ENCODE measurements at places on chromosomes 13 and 19.

- no peak for DNase-seq
These were observed 5.2 kb upstream of the MLNR start for GRCh38 chr13:49214917-49215376.

DNA sequence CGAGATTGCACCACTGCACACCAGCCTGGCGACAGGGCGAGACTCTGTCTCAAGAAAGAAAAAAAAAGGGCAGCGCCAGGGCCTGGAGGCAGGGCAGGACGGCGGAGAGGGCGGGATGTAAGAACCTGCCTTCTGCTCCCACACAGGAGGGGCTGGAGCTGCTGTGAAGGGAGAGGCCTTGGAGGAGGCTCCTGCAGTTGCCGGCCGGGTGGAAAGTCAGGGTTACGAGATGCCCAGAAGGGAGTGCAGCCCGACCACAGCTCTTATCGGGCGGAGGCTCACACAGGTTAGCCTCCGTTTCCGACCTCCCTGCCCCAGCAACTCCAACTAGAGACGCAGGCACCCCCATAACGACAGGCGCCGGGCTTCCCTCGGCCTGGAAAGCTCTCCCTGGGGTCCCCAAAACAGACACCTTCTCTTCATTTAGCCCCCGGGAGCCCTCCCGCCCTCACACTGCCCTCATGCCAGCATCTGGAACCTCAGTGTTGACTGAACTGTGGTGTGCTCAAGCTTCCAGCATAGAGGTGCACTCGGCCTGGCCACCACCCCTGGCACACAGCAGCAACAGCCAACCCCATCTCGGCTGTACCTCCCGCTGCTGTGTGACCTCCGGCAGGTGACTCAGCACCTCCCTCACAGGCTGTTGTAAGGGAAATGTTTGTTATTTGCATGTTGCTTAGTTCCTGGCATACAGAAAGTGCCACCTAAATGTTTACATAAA is 1.4 kb downstream of the PLPP2 start:
- DNase-seq: peak; percentile 86

GRCh38 chr13:66933994-66934393 is 296.1 kb downstream of the PCDH9 start:
- no peak for DNase-seq

DNA sequence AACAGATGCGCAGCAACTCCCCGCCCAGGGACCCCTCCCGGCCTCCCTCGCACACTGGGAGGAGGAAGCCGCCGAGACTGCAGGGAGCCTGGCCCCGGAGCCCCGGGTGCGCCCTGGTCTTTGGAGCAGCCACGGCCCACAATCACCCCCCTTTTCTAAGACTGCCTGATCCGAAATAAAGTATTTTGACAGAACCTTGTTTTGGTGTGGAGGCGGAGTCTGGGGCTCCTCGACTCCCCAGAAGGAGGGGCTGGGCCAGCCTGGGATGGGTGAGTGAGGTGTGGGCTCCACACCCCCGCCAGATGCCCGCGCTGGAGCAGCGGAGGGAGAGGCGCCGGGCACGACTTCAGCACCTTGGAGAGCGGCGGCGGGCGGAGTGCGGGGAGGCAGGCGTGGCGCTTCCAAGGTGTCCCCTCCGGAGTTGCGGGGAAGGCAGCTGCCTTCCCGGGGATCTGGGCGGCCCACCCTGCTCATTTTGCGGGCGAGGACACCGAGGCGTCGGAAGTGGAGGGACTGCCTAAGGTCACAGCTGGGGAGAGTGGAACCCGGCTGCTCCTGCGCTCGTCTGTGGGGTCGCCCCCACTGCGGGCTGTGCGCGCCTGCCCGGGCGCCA is 9.4 kb downstream of the SIRT6 start:
- no peak for DNase-seq

DNA sequence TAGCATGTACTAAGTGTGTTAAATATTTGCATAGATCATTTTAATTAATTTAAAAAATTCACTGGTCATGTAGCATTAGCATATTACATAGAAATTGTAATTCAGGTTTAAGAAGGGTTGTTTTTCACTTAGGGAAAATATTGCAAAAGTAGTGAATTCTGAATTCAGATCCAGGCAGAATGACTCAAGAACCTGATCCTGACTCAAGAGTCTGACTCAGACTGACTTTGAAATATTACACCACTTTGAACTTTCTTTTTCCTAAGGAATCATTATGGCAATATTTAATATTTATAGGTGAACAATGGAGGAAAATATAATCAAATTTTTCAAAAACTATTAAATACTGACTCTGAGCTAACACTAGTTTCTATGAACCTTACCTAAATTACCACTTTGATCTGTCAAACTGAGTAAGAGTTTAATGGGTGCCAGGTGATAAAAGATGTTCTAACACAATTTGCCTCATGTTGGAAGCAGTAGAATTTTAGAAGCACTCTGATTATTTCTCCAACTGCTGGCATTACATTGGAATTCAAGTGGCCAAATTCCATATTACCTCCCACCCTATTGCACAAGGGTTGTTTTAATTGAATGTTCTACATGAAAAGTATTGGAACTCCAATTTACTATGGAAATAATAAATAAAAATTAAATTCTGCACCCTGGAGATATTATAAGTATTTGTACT is 261.6 kb downstream of the SLITRK1 start:
- no peak for DNase-seq

DNA sequence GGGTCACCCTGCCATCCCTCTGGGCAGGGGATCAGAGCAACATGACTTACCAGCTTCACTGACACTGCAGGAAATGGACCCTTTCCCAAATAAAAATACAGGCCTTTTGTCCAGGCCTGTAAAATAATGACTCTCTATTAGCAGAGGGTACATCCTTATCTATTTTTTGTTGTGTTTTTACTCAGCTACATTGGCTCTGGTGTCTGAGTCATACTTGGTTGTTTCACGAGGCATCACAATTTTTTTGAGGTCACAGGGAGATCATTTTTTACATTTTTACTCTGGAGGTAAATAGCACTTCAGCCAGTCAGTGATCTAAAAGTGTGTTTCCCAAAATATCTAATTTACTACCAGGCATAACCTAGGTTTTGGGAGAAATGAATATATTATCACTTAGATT is 6.9 kb upstream of the HTR2A start:
- DNase-seq: no peak

GRCh38 chr13:29369060-29369743 is 226.3 kb downstream of the SLC7A1 start:
- DNase-seq: no peak

- no peak for DNase-seq
These were observed 133.3 kb downstream of the HS6ST3 start for GRCh38 chr13:96223231-96223630.

DNA sequence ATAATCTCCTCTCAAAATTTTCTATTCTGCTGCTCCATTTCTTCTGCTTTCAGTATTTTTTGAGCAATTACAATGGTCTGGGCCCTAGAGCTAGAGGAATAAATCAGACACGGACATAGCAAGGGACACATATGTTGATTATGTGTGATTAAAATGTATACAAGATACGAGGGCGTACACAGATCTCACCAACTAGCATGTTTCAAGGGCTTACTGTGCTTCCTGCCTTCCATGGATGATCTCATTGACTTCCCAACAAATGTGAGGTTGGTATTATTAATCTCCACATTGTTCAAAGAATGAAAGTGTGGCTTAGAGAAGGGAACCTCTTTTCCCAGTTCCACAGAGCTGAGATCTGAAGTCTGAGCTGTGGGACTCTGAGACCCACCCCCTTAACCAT is 9.1 kb downstream of the PLD3 start:
- no peak for DNase-seq

GRCh38 chr13:21372530-21372929 is 86.6 kb downstream of the ZDHHC20 start:
- DNase-seq: no peak

DNA sequence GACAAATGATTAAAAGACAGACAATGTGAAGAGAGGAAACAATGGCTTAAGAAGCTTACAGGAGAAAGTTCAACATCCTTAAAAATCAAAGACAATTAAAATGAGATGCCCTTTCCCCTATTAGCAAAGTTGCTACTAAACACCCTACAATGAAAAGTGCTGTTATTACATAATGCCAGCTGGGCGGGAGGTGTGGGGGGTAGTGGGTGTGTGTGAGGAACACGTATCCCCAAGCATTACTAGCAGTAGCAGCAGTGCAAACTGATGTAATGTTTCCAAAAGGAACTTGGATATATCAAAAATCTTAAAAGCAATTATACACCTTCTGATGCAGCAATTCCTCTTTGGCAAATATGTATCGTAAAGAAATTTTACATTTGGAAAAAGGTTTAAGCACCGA is 70.9 kb downstream of the PEG3 start:
- DNase-seq: no peak

DNA sequence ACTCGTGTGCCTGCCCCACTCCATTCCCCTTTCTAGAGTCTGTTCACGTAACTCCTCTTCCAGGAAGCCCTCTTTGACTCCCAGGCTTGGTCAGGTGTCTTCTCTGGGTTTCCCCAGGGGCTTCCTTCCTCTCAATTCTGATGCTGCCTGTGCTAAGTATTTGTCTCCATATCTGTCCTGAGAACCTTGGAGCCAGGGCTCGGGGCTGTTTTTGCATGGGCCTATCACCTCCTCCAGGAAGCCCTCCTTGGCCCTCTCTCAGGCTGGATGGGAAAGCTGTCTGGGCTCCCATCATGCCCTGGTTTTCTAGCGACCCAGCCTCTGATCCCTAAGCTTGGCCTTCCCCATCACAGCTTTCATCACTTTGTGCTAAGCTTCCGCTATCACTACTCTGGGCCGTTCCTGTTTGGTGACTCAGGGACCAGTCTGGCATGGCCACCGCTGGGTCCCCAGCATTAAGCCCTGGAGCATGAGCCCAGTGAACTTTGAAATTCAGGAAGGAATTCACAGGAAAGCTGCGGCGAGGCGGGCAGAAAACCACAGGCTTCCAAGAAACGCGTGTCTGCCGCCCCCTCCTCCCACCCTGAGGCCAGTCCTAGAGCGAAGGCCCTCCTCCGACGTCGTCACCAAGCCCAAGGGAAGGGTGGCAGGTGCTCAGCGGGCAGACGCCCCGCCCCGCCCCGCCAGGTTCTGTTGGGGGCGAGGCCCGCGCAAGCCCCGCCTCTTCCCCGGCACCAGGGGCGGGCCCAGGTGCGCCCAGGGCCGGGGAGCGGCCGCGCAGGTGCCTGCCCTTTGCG is 486 bp upstream of the SPINT2 start:
- DNase-seq: no peak

- DNase-seq: no peak
These were observed 9.9 kb downstream of the ZNF611 start for GRCh38 chr19:52724701-52725514.

- DNase-seq: no peak
These were observed 216.5 kb downstream of the PCCA start for GRCh38 chr13:100305398-100305797.

DNA sequence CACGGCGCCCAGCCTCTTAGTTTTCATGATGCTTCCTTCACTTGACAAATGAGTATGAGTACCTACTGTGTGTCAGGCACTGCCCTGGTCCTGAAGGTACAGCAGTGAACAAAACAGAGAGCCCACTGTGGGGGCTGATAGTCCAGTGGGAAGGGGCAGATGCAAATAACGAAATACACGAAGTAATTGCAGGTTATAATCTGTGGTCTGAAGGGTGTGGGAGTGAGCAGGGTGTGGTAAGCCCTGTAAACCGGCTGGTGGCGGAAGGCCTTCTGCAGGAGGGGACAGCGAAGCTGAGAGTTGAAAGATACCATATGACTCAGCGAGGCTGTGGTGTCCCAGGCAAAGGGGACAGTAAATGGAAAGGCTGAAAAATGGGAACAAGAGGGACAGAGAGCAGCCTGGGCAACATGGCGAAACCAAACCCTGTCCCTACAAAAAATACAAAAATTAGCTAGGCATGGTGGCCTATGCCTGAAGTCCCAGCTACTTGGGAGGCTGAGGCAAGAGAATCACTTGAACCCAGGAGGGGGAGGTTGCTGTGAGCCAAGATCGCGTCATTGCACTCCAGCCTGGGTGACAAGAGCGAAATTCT is 60.5 kb downstream of the MAP4K1 start:
- no peak for DNase-seq

DNA sequence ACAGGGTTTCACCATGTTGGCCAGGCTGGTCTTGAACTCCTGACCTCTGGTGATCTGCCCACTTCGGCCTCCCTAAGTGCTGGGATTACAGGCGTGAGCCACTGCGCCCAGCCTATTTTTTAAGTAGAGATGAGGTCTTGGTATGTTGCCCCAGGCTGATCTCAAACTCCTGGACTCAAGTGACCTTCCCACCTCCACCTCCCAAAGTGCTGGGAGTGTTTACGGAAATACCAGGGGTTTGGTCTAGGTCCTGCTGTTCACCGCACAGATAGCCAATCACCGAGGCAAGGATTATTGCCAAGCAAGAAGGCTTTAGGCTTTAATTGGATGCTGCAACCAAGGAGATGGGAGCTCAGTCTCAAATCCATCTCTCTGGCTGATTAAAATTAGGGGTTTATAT is 11.6 kb downstream of the CLEC4G start:
- DNase-seq: no peak

GRCh38 chr19:48182434-48182833 is 12.0 kb downstream of the ZSWIM9 start:
- no peak for DNase-seq

DNA sequence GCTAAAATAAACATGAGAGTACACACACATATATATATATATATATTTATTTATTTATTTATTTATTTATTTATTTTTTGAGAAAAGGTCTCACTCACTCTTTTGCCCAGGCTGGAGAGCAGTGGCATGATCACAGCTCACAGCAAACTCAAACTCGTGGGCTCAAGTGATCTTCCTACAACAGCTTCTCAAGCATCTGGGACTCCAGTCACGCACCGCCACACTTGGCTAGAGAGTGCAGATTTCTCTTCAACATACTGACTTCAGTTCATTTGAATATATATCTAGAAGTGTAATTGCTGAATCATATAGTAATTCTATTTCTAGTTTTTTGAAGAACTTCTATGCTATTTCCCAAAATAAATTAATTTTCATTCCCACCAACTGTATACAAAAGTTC is 1711.8 kb downstream of the SLITRK5 start:
- DNase-seq: no peak

- no peak for DNase-seq
These were observed 12.7 kb upstream of the LILRA2 start for GRCh38 chr19:54560881-54561385.

DNA sequence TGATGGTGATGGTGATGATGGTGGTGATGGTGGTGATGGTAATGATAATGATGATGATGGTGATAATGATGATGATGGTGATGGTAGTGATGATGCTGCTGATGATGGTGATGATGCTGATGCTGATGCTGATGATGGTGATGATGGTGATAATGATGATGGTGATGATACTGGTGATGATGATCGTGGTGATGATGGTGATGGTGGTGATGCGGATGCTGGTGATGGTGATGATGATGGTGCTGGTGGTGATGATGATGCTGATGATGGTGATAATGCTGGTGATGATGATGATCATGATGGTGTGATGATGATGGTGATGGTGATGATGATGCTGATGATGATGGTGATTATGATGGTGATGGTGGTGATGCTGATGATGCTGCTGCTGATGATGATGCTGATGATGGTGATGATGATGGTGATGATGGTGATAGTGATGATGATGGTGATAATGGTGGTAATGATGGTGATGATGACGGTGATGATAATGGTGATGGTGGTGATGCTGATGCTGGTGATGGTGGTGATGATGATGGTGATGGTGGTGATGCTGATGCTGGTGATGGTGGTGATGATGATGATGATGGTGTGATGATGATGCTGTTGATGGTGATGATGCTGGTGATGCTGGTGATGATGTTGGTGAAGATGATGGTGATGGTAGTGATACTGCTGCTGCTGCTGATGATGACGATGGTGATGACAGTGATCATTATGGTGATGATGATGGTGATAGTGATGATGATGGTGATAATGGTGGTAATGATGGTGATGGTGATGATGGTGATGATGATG is 62.8 kb downstream of the ZNF536 start:
- DNase-seq: no peak

Data from mesenteric fat pad (tissue), 1 donor.